ENCODE measurements at places on chromosomes 3 and 15.

- no peak for DNase-seq
Observed at GRCh38 chr3:40588406-40588805, 63.6 kb downstream of the ZNF621 start.

- no peak for DNase-seq
Observed at GRCh38 chr15:29433507-29434248, 164.1 kb upstream of the NSMCE3 start.

DNA sequence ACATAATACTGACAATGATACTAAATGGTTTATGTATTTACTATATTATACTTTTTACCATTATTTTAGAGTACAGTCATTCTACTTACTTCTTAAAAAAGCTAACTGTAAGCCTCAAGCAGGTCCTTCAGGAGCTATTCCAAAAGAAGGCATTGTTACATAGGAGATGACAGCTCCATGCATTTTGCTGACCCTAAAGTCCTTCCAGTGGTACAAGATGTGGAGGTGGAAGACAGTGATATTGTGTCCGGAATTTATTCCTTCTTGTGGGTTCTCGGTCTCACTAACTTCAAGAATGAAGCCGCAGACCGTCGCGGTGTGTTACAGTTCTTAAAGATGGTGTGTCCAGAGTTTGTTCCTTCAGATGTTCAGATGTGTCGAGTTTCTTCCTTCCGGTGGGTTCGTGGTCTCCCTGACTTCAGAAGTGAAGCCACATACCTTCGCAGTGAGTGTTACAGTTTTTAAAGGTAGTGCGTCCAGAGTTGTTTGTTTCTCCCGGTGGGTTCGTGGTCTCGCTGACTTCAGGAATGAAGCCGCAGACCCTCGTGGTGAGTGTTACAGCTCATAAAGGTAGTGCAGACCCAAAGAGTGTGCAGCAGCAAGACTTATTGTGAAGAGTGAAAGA, 20.9 kb downstream of the AVEN start:
- DNase-seq: no peak

DNA sequence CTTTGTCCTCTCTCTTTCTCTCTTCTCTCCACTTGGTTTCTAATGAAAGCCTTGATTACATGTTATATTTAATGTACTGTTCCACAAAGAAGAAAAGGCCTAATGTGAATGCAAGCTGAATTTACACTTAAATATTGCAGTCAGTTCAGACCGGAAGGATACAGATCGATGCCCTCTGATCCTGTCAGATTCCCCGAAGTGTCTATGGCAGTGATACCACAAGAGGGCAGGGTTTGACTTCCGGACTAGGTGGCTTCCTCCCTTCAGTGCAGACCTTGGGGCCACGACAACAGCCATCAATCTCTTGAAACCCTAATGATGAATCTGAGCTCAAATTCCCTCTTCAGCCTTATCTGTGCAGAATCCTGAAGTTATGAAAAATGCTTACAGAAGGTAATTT, 29.5 kb downstream of the AGTR1 start:
- no peak for DNase-seq

- no peak for DNase-seq
Observed at GRCh38 chr3:173173652-173174051, 32.6 kb upstream of the SPATA16 start.

- DNase-seq: no peak
Observed at GRCh38 chr3:50639055-50639494, 22.1 kb downstream of the MAPKAPK3 start.

DNA sequence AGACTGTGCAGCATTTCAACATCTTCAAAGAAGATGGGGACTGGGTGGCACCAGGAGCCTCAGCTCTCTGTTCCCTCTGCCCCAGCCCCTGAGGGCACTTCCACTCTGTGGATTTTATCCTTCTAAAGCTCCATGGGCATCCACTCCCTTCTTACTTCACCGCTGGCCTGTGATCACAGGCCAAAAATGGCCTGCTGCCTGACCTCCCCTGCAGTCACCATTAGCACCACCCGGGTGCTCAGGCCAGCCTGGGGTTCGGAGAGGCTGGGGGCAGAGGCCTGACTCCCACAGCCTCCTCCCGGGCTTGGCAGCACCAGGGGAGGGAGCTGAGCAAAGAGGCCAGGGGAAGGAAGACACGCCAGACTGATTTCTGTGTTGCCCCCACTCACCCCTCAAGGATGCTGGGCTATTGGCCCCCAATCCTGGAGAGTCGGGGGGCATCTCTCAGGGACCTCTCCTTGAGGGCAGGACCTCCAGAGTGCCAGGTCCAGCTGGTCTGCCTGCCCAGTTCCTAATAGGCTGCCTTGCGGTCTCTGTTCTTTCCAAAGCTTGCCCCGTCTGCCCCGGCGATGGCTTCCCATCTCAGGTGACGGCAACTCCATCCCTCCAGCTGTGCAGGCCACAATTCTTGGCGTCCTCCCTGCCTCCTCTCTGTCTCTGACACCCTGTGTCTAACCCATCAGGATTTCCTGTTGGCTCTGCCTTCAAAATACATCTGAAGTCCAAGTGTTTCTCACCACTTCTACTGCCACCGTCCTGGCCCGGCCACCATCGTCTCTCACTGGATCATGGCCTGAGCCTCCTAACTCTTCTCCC, 67.1 kb downstream of the EXOG start:
- no peak for DNase-seq

- no peak for DNase-seq
Observed at GRCh38 chr3:57169108-57169507, 4.0 kb upstream of the IL17RD start.

DNA sequence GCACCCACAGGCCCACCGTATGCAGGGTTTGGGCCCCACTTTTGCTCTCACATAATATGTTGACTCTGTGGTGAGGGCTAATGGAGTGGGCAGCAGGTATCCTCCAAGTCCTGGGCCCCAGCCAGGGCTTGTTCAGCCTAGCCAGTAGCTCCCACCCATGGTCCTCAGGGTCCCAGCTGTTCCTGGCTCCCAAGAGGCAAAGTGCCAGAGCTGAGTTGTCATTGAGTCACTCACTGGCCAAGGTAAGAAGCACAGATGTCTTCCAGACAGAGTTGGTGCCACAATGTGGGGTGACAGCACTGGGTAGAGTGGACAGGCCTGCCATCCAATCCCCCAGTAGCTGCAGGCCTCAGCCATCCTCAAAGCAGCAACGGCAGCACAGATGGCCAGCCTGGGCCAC, 4.3 kb downstream of the SHF start:
- DNase-seq: no peak

DNA sequence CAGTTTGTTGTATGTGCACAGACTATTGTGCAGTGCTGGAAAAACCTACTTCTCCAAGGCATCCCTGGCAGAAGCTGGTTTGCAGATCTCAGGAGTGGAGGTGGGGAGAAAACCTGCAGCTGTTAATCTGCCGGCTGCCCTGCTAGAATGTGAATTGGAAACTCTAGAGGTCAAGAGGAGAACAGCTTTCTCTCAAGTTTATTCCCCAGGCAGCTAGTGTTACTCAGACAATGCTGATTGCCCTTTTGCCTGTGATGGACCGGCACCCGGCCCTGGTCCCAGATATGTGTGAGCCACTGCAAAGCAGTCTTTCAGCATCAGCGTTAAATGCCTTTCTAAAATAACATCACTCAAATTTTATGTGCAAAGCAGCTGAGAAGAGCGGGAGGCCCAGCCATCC, 129.7 kb upstream of the TPM1 start:
- DNase-seq: peak; percentile 53

DNA sequence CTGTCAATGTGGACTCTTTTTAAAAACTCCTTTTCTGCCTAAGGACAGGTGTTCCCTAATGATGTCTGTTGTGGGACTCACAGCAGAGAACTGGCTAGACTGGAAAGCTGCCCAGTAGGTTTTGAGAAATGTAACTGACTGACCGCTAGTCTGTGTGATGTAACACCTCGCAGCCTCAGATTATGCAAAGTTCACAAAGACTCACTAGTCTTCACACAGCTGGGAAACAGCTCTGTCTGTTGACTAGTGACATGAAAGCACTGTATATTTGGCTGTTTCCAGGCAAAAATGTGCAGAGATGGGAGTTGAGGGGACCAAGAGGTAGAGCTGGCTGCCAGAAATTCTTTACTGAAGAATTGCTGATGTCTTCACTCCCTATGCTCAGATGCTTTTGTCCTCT, 10.3 kb downstream of the PDZRN3 start:
- DNase-seq: no peak

GRCh38 chr3:178434206-178434805, 101.9 kb upstream of the KCNMB2 start:
- DNase-seq: no peak

- DNase-seq: no peak
Observed at GRCh38 chr15:72965671-72966070, 86.6 kb upstream of the NEO1 start.
